ENCODE measurements at places on chromosomes 5 and 9.
A peak's percentile ranks its signal among the peaks of the same experiment; 100 is the strongest.

- DNase-seq: no peak
These were observed 24.4 kb upstream of the ABL1 start for GRCh38 chr9:130810609-130811136.

DNA sequence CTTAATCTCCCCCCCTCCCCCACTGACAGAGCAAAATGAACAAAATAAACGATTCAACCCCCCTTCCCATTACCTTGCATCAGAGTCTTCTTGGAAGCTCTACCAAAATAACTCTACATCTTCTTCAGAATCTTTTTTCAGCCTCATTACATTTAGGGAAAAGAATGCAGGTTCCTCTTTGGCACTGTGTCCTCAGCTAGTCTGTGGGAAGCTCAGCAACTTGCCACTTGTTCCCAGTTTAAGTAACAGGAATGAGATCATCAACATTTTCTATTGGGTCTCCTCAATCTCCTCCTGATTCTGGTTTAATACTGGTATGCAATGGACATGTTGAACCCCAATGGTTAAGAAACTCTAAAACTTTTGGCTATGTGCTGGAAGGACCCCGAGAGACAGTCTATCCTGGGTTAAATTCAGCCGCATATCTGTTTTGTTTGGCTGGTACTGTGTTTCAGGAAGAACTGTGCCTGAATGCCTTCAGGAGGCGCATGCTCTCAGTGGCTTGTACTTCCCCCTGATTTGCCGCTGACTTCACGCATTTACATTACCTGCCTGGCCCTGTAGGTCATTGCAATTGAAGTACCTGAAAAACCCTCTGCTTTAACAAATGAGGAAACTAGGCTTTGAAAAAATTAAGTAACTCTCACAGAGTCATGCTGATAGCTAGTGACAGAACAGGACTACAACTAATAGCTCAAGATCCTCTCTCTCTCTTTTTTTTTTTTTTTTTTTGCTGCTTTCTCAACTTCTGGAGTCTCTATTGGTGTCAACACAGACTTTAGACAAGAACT is 78.1 kb upstream of the HMHB1 start:
- DNase-seq: no peak

GRCh38 chr9:90219548-90220118 is 423.0 kb downstream of the DIRAS2 start:
- no peak for DNase-seq

- DNase-seq: no peak
These were observed 81.4 kb upstream of the WWC1 start for GRCh38 chr5:168209997-168210396.

- no peak for DNase-seq
These were observed 233.3 kb downstream of the CDH9 start for GRCh38 chr5:26805076-26805475.

DNA sequence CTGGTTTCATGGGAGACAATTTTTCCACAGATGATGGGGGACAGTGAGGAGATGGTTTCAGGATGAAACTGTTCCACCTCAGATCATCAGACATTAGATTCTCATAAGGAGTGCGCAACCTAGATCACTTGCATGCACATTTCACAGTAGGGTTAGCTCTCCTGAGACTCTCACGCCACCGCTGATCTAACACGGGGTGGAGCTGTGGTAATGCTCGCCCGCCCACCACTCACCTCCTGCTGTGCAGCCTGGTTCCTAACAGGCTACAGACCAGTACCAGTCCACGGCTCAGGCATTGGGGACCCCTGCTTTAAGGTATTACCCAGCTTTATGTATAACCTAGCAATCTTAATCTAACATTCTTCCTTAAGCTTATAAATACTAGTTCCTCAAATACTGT is 35.6 kb downstream of the TTC39B start:
- DNase-seq: no peak

DNA sequence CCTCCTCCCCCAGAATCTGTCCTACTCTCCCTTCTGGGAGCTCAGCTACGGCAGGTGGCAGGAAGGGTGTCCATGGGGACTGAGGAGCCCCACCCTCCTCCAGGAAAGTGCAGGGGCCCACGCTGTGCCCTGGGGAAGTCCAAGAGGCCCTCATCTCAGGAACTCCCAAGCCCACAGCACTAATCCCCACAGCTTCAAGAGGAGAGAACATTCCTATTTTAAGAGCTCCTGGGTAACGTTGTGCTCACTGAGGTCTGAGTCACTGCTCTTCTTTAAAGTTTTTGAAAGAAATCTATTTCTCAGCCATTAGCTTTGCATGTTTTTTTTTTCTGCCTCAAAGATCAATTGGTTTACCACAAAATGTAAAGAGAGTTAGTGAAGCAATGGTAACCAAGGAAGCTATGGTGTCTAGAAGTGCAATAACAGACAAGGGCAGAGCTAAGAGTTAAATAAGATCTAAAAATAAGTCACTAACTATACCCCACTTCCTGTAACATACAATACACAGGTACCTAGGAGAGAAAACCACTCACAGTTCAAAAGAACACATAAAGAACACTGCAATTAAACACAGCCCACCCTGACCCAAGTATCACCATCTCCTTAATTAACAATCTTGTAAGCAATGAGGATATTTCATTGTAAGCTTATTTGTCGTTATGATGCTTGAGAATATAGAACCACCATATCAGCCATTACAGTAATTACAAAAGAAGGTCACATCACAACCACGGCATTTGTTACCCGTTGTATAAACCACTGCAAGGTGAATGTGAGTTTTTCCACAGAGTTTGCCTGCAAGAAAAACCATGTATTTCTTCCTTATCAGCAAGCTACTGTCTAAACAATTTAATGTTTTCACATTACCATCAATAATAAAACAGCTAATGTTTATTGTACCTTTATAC is 382.3 kb upstream of the SLC30A5 start:
- no peak for DNase-seq

- DNase-seq: no peak
These were observed 23.1 kb upstream of the NSMF start for GRCh38 chr9:137482094-137482781.

DNA sequence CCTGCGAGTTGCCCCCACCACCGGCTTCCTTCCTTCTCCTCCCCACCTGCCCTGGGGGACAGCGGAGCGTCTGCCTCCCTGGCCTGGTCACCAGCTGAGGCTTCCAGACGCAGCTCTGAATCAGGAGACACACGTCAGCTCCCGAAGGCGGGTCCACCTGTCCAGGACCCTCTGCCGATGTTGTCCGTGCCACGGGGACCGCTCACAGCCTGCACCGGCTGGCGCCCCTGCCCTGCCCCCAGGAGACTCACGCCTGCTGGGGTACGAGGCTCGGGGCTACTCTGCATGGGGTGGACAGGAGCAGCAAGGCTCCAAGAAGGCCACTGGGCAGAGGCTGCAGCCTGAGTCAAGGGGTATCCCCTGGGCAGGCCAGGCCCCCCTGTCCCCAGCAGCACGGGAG is 1.9 kb upstream of the CCDC187 start:
- no peak for DNase-seq

DNA sequence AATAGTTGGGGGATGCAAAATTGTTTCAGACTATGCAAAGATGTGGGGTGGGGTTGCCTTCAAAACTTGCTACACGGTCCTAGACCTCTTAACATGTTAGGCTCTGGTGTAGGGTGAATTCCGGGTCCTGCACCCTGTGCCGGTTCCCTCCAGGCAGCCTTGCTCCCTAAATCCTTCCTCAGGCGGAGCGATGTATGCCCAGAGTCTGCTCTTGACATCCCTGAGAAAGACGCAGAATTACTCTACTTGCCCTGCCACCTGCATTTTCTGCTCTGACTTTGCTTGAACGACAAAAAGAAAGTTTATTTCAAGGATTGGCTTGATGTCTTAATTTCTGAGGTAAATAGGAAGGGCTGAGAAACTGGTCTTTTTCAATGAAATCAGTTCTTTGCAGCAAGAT is 691 bp downstream of the THBS4 start:
- no peak for DNase-seq

- no peak for DNase-seq
These were observed 66.4 kb upstream of the SLC44A1 start for GRCh38 chr9:105178076-105178475.

DNA sequence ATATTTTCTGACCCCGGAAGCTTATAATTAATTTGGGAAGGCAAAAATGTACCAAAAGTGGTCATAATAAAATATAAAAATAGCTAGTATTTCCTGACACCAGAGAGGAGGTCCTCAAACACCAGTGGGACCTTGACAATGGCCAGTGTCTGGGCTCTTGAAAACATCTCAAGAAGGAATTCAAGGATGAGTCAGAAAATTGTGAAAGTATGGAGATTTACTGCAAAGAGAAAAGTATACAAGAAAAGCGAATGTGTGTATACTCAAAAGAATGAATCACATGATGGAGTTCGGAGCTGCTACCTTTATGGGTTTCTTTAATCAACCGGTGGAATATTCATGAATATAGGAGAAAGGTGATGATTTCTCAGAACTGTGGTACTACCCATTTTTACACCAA is 1709.0 kb upstream of the WWC1 start:
- DNase-seq: no peak

DNA sequence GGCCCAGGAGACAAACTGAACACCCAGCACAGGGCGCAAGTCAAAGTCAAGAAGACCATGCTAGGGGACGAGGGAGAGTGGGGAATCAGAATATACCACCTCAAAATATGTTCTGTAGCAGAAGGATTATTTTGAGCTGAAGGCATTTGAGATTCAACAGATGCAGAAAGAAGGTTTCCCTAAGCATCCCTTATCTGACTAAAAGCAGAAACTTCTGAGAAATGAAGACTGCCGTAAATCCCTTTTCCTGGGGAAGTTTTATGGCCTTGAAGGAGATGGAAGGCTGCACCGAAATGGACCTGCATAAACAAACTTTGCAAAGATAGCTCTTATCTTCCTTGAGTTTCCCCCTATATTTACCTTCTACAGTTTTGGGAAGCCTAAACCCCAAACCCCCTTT is 72.8 kb downstream of the PTTG1 start:
- no peak for DNase-seq

DNA sequence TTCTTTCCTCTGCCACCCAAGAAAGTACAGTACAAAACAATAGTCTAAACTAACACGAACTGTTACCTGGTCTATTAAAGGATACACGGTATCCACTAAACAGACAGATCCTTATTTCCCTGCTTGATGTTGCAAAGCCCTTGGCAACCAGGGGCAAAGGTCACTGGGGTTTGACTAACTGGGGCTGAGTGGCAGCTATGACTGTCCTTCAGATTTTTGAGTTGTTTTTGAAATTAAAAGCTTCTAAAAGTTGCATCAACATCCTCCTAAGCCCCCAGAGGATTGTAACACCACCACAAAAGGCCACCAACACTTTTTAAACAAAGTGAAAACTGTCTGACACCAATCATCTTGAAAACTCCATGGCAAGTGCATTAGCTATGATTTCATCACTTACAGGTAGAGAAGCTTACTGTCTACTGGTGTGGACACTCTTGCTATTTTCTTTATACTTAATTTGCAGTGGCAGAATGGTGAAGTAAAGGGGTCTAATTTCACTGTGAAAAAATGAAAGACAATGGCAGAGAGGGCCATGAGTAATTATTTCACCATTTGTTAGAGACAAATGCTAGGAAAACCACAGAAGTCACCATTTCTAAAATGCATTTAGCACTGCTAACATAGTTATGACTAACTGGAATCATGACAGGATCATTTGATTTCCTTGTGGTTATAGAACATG is 292.4 kb downstream of the EFNA5 start:
- no peak for DNase-seq

DNA sequence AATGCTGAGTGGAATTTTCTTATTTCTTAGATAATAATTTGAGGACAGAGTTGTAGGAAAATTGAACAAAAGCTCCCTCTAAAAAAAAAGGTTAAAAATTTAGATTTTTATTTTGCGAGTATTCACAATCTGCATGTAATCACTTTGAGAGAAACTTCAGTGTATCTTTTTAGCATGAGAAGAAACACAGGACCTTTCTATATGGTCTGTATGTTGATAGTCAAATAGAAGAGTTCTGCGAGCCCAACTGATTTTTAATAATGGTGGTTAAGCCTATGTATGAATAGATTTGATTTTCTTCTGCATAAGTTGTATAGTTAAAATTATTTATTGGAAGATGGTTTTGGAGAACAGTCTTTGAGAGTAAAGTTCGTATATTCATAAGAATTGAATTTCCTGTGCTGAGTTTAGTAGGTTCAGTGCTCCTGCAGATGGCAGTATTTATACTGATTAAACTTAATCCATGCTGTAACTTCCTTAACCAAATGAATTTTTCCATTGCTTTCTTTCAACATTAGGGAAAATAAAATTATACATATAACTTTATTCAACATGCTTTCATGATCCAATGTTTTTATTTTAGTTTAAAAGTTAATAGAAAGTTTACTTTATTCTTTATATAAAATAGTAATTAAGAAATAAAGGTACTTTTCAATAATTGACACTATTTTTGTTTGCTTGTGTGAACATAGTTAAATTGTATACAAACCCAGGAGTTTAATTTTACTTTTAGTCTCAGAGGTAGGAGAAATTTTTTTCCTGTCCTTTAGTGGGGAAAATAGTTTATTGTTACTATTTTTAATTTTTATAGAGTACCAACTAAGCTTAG is 19.6 kb downstream of the TCERG1 start:
- peak; percentile 20 for DNase-seq

DNA sequence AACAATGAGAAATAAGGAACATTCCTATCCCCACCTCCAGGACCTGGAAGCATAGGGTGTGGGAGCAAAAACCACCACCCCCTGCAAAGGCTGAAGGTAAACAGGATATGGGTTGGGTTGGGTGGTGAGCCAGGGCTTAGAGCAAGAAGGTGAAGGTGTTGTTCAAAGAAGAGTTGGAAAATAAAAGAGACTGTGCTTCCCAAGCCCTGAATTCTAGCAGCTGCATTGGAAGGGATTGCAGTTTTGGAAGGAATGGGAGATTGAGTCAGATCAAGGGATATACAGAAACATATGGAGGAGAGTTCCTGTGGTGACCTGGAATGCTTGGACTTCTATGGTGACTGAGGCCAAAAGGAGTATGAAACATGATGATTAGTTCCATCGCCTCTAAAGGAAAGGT is 24.7 kb upstream of the MTAP start:
- DNase-seq: no peak

- no peak for DNase-seq
These were observed 11.7 kb upstream of the IRF1 start for GRCh38 chr5:132501961-132502931.

- DNase-seq: peak; percentile 69
These were observed 125.6 kb upstream of the DMRT1 start for GRCh38 chr9:715743-716400.

GRCh38 chr5:92879806-92880543 is 701.0 kb downstream of the NR2F1-AS1 start:
- no peak for DNase-seq

- no peak for DNase-seq
These were observed 18.7 kb downstream of the ECM2 start for GRCh38 chr9:92517046-92517445.

DNA sequence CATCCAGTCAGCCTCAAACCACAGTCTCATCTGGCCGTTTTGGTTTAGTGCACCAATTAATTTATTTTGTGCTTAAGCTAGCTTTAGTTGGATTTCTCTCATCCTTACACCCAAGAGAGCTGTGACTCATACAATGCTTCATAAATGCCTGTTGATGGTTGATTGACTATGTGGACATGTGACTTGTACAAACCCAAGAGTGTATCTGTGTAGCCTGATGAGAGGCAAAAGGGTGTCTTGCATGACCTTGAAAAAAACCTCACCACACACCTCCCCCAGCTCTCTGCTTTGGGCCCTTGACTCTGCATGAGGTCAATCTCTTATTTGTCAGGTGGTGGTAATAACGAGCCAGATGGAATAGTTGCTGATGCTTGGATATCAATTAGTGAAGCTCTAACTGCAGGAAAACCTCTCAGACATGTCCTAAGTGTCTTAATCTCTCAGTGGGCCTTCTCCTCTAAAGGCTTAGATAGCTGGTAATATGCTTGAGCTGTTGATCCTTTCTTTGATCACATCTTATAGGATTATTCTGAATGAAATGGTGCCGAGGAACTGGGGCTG is 10.6 kb upstream of the GLRA1 start:
- no peak for DNase-seq

- peak; percentile 94 for DNase-seq
These were observed 161.6 kb downstream of the COL23A1 start for GRCh38 chr5:178428341-178429155.

Data from G401 (cell line).